Stimulated activated CD4-positive, alpha-beta T cell treated with anti-CD3 and anti-CD28 coated beads, Interleukin-1b, Interleukin-23, amount 100 ng/mL, for 1 hour (primary cell): ENCODE measurements at places on chromosomes 3 and 15.

GRCh38 chr3:156298014-156298413 is 177.6 kb downstream of the KCNAB1 start:
- DNase-seq = no peak

DNA sequence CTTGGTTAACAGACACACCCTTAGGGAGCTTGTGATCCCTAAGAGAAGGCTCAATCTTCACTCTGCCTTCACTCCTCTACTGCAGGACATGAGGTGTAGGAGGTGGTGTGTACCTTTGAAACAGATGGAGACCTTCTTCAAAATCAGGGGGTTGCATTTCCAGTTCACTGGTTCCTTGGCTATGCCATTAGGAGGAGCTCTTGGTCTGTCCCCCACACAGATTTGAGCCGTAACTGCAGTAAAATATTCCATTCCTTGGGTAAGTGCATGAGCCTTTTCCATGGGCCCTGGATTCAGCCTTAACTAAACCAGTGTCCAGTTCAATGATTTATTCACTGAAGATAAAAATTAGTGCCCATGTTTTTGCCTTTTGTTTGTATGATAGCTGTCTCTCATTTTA is 144.6 kb downstream of the MCTP2 start:
- DNase-seq = no peak

DNA sequence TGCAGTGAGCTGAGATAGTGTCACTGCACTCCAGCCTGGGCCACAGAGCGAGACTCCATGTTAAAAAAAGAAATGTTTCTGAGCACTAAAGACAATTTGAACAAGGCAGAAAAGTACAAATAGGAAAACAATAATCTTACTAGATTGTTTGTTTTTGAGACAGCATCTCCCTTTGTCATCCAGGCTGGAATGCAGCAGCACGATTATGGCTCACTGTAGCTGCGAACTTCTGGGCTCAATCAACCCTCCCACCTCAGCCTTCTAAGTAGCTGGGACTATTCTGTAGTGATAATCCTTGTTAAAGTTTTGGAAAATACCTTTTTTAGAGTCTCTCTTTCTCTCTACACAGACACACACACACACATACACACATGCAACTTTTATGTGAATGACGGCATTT is 107.1 kb downstream of the LPP start:
- no peak for DNase-seq

- DNase-seq = no peak
Observed at GRCh38 chr15:28994831-28995596, 109.2 kb downstream of the APBA2 start.

DNA sequence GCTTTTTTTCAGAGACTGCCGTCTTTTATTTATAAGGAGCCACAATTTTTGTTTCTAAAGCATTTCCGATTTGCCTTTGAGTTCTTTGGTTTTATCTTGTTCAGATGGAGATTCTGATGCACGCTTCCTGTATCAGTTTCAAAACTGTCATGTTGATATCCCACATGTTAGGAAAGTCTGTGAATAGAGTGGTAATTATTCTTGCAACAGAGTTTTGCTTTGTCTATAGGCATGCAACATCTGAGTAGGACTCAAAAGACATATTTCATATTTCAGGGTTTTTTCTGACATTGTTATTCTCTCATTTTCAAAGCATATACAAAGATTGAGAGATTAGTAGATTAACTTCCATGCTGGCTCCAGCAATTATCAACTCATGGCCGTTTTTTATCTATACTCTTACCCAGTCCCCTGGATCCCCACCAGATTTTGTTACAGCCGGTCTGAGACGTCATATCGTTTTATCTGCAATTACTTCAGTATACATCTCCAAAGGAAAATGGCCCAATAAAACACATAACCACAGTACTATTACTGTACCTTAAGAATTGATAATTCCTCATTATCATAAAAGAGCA is 22.4 kb downstream of the PAQR5 start:
- DNase-seq = no peak

DNA sequence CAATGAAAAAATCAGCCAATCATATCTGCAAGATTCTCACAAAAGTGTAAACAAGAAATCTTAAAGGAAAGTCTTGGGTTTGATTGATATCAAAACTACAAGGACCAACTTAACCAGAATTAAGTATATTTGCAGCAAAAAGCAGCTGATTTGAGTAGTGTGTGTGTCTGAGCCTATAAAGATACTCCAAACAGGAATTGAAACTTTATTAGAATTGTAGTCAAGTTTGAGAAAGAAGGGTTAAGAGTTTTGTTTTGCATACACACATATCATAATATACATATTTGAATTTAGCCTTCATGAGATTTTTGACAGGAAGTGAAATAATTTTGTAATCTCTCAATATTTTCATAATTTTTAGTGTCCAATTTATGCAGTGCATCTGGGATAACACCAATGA is 300.1 kb downstream of the NAALADL2 start:
- DNase-seq = no peak

- DNase-seq = no peak
Observed at GRCh38 chr3:115635406-115635805, 12.1 kb downstream of the GAP43 start.

GRCh38 chr3:70085613-70086012 is 86.1 kb downstream of the SAMMSON start:
- no peak for DNase-seq

GRCh38 chr15:64515196-64515595 is 54.8 kb downstream of the ZNF609 start:
- DNase-seq = no peak

GRCh38 chr15:56445746-56446145 is 19.2 kb downstream of the MNS1 start:
- no peak for DNase-seq

DNA sequence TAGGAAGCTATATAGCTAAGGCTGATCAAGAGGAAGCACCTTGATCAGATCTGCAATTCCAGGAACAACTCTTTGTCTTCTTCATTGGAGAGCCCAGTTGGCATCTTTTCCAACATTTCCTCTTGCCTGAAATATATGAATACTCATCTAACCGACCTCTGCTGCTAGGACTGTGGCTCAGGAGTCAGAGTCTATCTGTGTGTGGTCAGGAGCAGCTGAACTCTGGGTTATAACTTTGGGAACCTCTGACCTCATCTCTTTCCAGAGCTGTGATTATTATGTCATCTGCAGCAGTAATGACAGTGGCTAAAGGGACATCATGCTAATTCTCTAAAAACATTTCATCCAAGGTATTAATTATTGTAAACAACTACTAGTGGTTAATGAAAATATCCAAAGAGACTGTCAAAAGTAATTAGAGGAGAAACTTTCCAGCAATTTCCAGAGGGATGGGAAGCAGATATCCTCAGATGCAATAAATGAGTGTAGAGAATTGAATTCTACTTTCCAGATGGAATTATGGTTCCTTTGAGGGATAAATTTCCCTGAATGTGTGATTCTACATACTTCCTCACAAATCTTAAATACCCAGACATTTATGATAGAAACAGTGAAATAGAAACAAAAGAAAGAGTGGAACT is 11.5 kb upstream of the SPINK8 start:
- no peak for DNase-seq

DNA sequence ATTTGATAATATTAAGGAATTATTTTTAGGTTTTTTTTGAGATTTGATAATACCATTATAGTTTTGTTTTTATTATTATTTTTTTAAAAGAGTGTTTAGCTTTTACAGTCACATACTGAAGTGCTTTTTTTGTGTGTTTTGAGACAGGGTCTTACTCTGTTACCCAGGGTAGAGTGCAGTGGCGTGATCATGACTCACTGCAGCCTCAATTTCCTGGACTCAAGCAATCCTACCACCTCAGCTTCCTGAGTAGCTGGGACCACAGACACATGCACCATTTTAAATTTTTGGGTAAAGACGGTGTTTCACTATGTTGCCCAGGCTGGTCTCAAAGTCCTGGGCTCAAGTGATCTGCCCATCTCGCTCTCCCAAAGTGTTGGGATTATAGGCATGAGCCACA is 73.0 kb downstream of the SUMF1 start:
- DNase-seq = no peak

- no peak for DNase-seq
Observed at GRCh38 chr3:181805703-181806102, 94.0 kb downstream of the SOX2 start.

DNA sequence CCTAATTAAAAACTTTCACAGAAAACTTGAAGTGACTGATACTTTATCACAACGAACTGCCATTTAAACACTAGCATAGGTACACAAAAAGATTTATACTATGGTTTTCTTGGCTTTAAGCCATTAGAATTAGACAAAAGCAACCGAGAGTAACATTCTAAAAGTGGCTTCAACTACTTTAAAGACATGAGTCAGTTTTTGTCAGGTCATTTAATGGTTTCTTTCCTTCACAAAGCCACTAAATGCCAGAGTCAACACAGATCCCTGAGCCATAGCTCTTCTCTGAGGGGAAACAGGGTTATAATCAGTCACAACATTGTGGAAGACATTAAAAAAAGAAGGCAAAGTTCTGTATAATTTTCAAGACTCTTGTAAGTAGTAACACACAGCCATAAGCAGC is 54.6 kb downstream of the CAPN3 start:
- DNase-seq = no peak

DNA sequence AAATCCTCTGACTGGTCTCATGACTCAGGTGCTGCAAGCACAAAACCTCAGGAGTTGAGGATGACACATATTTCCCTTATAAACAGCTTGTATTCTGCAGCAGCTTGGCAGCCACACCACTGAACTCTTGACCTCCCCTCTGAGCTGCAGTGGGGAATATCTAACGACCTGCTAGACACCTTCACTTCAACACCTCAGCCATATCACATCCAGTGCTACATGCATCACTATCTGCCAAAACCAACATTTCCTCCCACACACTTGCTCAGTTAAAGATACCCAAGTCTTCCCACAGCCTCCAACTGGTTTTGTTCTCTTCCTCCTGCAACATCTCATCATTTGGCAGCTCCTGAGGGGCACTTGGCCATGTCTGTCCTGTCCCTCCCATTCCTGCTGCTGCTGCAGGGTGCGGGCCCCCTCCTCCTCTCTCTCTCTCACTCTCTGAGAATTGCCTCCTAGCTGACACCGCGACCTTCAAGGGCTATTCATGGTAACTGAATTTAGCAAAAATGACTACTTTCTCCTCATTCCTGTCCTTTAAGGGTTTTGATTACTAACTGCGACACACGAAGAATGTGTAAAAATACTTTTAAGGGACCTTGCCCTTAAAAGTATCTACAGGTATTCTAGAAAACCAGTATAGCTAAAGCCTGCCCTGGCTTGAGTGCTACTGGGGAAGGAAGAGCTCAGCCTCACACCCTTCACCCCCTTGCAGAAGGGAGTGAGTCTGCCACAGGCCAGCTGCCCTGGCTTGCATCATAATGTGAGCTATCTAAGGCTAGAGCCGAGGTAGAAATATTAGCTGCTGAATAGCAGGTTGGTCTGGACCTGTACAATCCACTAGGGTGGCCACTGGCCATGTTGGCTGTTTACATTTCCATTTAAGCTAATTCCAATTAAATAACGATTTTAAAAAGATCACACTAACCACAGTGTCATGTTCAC is 5.0 kb upstream of the CCR9 start:
- DNase-seq = peak; percentile 7

DNA sequence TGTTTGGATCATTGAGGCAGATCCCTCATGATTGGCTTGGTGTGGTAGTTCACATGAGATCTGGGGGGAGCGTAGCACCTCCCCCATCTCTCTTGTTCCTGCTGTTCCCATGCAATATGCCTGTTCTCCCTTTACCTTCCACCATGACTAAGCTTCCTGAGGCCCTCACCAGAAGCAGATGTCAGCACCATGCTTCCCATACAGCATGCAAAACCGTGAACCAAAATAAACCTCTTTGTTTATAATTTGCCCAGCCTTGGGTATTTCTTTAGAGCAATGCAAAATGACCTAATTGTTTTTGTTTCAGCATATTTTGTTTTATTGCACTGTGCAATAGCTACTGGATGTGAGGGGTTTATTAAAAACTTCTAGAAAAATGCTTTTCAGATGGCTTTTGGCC is 56.6 kb upstream of the CHST2 start:
- no peak for DNase-seq

GRCh38 chr3:10251006-10251405 is 2.7 kb downstream of the TATDN2 start:
- no peak for DNase-seq

- no peak for DNase-seq
Observed at GRCh38 chr3:38210141-38210757, 44.9 kb downstream of the OXSR1 start.

GRCh38 chr3:53594276-53594675 is 99.9 kb downstream of the CACNA1D start:
- no peak for DNase-seq

GRCh38 chr3:140308535-140308934 is 369.3 kb upstream of the TRIM42 start:
- no peak for DNase-seq

DNA sequence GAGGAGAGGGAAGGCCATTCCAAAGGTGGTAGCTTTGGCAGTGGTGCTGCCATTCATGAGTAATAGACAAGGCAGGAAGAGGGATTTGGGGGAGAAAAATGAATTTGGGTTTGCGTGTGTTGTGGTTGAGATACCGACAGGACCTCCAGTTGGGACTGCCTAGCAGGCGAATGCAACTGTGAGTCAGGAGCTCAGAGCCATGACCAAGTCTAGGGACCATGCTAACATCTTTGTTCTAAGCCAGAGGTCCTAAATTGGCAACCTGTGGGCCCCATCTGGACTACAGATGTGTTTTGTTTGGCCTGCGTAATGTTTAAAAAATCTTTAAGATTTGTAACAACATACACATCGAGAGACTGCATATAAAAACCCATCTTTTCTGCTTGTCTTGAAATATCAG is 61.6 kb downstream of the SAMMSON start:
- DNase-seq = no peak

GRCh38 chr3:4581124-4581424 is 87.9 kb downstream of the ITPR1 start:
- no peak for DNase-seq

DNA sequence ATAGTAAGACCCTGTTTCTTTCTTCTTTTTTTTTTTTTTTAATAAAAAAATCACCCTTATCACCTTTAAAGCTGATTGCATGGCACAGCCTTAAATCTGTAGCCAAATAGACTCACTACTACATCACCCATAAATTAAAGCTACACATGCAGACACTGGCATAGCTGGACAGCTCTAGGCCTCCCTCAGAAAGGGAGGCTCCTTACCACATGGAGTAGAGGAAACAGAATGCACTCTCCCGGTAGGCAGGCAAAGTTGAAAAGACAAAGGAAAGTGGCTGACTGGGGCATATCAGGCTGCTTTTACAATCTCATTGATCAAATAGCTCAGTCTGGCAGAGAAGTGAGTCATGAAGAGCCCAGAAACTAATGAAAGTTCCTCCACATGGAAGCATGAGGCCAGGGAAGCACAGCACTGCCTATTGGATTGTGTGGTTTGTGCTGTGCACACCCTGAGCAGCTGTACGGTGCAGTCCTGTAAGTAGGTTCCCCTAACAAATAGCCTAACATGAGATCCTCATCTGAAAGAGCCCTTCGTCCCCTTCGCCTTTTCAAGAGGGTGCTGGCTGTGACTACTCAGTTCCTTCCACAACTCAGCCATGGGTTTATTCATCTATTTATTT is 32.7 kb upstream of the FAM98B start:
- no peak for DNase-seq
